ENCODE measurements at places on chromosomes 16 and 17.

DNA sequence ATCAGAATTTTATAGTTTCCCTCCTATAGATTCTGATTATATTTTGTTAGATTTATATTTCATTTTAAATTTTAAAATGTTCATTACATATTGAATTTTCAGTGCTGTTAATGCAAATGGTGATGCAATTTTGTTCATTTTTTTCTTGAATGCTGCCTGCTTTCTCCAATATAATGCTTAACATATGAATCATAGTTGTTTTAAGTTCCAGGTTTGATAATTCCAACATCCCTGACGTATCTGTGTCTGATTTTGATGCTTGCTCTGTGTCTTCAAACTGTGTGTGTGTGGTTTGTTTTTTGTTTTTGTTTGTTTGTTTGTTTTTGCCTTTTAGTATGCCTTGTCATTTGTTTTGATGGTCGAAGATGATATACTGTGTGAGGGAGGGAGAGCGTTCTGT, 134.7 kb upstream of the ELAC2 start:
- no peak for DNase-seq

GRCh38 chr17:11999696-12000095, 2.4 kb upstream of the ZNF18 start:
- DNase-seq: no peak

- DNase-seq: no peak
Measured at GRCh38 chr17:17907469-17907868, 64.7 kb downstream of the TOM1L2 start.

GRCh38 chr16:4345836-4346781, 5.0 kb downstream of the PAM16 start:
- DNase-seq: no peak

DNA sequence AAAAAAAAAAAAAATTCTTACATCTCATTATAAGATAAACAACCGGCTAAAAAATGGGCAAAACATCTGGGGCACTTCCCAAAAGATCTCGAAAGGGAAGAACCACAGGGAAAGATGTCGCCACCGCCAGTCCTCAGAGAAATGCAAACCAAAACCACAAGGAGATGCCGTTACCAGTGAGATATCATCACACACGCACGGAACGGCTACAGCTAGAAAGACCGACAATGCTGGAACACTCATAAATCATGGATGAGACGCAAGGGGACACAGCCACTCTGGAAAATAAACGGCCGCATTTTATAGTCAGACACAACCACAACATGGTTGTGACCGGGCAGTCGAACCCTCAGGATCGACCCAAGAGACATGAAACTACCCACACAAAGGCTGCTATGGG, 24.5 kb downstream of the WDR45B start:
- DNase-seq: no peak

DNA sequence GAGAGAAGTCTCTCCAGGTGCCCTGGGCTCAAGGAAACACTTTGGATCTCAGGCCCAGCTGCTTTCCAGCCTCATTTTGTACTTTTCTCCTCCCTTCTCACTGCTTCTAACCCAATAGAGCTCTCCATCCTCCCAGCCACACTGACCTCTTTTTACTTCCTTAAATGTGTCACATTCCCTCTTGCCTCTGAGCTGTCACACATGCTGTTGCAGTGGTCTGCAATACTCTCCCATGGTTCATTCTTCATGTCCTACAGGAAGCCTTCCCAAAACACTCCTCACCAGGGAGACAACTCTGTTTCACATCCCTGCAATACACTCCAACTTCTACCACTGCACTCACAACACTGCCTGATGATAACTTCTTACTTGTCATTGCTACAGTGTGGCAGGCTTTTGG, 242.1 kb upstream of the DYNLRB2 start:
- DNase-seq: peak; percentile 29

- no peak for DNase-seq
Measured at GRCh38 chr17:81093619-81094508, 58.9 kb downstream of the BAIAP2 start.

GRCh38 chr17:45050481-45051059, 862 bp downstream of the DCAKD start:
- no peak for DNase-seq

DNA sequence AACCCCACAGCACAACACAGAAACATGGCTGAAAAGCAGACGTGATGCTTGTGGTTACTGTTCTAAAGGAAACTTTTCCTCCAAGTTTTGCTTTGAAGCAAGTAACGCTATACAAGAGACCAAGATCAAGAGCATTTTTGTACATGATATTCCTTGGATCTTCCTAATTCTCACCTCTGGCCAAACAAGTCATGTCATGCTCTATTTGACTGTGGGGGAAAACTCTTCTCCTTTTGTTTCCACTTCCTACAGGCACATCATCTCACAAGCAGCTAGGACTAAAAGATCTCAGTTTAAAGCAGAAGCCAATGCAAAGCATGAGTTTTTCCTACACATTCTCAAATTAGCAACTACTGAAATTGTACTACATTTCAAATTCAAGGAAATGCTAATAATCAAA, 50.7 kb downstream of the CFDP1 start:
- no peak for DNase-seq

GRCh38 chr17:44416558-44417289, 27.3 kb upstream of the ITGA2B start:
- no peak for DNase-seq

GRCh38 chr17:35726127-35726952, 5.1 kb upstream of the RASL10B start:
- DNase-seq: peak; percentile 71

DNA sequence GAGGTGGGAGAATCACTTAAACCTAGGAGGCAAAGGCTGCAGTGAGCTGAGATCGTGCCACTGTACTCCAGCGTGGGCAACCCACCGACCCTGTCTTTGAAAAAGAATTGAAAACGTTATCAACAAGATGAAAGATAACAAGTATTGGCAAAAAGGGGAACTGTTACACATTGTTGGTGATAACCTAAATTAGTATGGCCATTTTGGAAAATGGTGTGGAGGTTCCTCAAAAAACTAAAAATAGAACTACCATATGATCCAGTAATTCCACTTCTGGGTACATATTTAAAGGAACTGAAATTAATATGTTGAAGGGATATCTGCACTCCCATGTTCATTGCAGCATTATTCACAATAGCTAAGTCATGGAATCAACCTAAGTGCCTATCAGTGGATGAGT, 61.0 kb downstream of the ABHD15 start:
- DNase-seq: no peak

DNA sequence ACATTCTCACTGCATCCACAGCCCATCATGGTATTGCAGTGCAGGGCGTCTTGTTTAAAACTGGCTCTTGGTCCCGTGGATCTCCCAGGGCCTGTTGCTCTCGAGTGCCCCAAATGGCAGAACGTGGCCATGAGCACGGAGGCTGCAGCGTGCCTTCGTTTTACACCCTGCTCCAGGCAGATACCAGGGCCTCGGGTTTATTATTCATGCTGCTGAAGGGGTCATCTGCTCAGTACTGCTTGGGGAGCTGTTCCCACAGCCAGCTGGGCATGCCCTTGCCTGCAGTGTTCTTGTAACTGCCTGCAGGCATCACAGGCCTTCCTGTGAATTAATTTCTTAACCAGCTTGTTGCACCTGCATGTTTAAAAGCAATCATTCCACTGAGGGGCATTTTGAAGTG, 129.7 kb upstream of the CHMP6 start:
- DNase-seq: peak; percentile 35

DNA sequence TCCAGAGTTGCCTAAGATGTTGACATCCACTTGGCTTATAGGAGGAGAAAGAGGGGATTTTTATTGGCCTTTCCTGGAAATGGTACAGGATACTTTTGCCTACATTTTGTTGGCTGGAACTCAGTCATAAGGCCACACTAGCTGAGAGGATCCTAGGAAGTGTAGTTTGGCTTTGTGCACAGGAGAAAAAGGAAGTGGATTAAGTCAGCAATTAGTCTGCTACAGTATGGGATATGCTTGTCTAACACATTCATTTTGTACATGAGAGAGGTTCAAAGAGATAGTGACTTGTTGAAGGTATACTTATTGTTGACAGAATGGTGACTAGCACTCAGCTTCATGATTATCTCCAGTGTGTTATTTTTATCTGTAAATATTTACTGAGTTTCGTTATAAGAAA, 10.3 kb downstream of the UTP18 start:
- DNase-seq: no peak

DNA sequence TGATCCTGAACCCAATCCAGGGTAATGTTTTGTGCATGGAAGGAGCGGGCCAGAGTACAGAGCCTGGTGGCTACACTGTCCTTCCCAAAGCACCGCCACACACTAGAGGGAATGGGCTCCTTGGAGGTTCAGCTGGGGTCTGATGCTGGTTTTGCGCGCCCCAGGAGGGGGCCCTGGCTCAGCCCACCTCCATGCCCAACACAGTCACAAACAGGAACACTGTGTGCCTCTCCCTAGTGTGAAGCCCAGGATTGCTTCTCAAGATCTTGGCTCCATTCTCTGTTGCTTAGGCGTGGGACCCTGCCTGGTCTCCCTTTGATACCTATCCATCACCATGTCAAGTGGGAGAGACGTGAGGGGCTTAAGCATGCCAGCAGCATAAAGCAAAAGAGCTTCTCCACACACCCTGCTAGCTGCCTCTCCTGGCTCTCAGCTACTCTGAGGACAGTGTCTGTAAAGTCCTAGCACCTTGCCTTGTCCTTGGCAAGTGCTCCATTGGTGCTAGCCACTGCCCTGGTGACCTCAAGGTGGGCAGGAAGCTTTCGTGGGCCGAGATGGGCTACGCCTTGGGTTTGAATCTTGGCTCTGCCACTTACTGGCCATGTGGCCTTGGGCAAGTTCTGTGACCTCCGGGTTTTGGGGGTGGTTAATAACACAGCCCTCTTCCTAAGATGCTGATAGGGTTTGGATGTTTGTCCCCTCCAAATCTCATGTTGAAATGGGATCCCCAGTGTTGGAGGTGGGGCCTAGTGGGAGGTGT, 122.2 kb downstream of the C16orf78 start:
- DNase-seq: no peak

DNA sequence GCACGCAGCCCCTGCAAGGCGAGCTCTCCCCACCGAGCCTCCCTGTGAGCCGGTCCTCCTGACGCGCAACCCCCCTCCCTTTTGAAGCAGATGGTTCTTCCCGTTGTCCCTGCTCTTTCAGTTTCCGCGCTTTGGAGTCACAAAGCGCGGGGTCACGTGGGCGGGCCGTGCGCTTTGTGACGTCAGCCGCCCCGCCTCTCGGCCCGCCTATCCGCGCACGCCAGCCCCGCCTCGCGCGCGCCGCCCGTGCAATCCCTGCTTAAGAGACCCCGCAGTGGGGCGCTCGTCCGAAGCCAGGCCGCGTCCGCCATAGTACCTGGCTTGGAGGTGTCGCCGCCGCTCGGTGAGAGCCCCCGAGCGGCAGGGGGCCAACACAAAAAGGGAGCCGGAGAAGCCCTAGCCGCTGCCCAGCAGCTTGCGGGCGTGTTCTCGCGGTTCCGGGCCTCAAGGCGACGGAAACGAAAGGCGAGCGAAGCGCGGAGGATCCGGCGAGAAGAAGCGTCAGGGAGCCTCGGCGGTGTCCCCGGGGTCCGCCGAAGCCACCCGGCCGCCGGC, at the start of gene RBBP6:
RBBP6 (plus strand) TSS at position 272 of the 555 bp plus-strand sequence. CDS start 1,061 bp downstream, outside the sequence.
- peak; percentile 97 for DNase-seq

DNA sequence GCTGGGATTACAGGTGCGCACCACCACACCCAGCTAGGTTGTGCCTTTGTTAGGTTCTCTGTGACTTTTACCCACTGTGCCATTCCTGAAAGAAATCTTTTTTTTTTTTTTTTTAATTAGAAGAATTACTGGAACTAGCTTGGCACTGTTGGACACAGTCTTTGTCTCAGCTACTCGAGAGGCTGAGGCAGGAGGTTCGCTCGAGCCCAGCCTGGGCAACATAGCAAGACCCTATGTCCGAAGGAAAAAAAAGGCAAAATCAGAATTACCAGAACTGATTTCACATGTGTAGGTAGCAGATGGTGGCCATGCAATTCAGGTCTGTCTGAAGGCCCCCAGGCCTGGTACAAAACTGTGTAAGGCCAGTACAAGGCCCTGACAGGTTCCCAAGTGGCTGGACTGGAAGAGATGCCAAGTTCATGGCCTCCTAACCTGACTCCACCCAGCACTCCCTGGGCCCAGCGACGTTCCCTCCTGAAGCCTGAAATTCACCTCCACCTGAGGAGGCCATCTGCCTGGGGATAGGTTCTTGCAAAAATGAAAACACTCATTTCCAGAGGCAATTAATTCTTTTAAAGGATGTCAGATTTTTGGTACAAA, 23.0 kb downstream of the CARHSP1 start:
- no peak for DNase-seq

DNA sequence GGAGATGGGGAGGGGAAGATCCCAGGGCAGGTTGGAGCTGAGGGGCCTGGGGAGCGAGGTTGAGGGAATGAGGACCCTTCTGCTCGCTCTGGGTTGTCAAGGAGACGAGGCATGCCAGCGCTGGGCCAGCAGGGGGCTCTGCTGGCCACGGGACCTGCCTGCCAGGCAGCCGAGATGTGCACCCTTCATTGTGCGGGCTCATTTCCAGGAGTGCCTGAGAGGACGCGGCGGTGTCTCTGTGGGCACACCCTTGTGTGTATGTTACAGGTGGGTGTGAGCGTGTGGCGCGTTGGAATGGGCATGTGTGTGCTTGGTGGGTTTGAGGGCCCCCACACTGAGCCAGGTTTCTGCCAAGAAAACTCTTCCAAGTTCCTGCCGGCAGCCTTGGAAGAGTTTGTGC, 15.9 kb downstream of the ARHGAP23 start:
- no peak for DNase-seq

DNA sequence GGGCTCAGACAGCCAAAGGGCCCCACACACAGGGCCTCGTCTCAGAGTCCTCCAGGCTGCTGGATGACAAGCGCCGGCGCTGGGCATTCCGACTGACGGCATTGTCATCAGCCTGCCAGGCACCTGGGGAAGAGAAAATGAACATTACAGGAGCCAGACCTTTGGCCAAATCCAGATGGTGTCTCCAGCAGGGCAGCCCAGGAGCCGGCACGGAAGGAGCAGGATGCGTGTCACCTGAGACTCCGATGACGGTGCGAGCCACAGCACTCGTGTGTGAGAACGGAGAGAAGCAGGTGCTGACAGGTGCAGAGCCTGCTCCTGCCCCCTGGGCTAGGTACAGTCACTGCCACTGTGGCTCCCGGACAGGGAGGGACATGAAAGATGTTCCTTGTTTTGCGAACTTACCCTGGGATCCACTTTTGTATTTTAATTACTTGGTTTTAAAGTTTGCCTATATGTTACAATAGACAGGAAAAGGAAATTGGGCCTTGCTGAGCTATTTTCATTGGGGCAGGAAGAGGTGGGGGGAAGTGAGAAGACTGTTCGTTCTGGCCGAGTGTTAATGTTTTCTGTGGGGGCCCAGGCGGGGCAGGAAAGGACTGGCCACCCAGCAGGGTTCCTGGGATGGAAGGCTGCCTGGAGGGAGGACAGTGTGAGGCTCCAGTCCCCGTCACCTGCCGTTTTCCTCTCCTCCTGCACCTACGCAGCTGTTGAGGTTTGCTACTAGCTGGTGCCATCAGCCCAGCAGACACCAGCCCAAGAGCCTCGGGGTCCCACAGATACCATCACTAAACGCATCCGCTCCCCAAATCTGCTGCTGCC, 4.4 kb upstream of the FOXJ1 start:
- no peak for DNase-seq
